Vagina (tissue), 2 donors: ENCODE measurements at places on chromosomes 4 and X.

DNA sequence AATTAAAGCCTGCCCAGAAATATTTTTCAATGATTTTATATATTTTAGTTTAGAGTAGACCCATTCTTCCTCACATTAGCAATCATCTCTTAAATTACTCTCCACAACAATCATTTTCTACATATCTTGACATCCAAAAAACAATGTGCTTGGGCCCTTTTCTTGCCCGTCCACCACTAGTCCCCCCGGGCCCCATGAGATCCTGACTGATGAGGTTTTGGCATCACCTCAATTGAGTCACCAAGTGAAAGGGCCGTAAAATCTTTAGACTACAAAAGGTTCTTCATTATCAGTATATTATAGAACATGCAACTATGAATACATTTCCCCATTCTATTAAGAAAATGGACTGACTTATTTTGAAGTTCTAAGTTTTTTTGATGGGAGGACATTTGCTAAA is 4.0 kb upstream of the CDKL2 start:
- H3K27ac ChIP-seq = no peak overlapping the region
- no peaks in the 10 kb centered on the region for H3K4me1 ChIP-seq
- no peaks in the 10 kb centered on the region for H3K27me3 ChIP-seq
- no peaks in the 10 kb centered on the region for H3K36me3 ChIP-seq
- no peak for DNase-seq

DNA sequence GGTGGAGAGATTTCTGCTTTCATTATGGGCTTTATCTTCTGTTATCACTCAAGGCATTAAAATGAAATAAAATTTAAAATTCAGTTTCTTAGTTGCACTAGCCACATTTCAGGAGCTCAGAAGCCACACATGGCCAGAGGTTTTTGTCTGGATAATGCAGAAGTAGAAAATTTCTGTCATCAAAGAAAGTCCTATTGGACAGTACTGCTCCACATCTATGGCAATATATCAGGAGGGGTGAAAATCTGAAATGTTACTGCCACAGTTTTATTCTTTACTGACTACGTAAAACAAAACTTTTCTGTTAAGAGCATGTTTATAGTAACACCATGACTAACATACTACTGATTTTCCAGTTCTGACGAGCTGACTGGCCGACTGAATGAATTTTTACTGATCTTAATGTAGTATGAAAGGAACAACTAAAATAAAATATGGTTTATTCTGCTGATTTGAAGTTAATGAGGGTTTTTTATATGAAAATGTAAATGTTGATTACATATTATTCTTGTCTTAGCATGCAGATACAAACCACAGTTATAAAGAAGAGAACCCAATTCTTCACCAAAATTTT is 264.0 kb upstream of the HAND2 start:
- no peak overlapping the region for H3K27ac ChIP-seq
- no peaks in the 10 kb centered on the region for H3K36me3 ChIP-seq
- no peaks in the 10 kb centered on the region for H3K4me1 ChIP-seq
- H3K4me3 ChIP-seq = no peak overlapping the region

GRCh38 chrX:148628621-148629020 is 128.2 kb downstream of the AFF2 start:
- no peaks in the 10 kb centered on the region for H3K4me1 ChIP-seq
- no peaks in the 10 kb centered on the region for H3K27me3 ChIP-seq
- no peak for DNase-seq
- H3K27ac ChIP-seq = no peak overlapping the region
- H3K4me3 ChIP-seq = no peak overlapping the region

DNA sequence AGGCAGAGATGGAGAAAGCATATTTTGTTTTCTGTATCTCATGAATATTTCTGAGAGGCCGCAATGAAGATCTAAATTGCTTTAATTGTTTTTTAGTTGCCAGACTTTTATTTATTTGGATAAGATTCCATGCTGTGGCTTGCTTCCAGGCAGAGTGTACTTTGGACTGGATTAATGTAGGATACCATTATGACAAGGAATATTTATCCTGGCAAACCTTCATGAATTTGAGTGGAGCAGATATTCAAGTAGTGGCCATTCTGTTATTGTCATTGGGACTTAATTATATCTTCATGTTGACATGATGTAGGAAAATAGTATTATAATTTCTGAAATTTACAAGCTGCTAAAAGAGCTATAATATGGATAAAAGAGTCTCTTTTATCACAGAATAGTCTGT is 182.9 kb downstream of the C4orf33 start:
- no peaks in the 10 kb centered on the region for H3K27me3 ChIP-seq
- H3K4me3 ChIP-seq = no peak overlapping the region
- no peak for DNase-seq
- H3K4me1 ChIP-seq = no peaks in the 10 kb centered on the region

DNA sequence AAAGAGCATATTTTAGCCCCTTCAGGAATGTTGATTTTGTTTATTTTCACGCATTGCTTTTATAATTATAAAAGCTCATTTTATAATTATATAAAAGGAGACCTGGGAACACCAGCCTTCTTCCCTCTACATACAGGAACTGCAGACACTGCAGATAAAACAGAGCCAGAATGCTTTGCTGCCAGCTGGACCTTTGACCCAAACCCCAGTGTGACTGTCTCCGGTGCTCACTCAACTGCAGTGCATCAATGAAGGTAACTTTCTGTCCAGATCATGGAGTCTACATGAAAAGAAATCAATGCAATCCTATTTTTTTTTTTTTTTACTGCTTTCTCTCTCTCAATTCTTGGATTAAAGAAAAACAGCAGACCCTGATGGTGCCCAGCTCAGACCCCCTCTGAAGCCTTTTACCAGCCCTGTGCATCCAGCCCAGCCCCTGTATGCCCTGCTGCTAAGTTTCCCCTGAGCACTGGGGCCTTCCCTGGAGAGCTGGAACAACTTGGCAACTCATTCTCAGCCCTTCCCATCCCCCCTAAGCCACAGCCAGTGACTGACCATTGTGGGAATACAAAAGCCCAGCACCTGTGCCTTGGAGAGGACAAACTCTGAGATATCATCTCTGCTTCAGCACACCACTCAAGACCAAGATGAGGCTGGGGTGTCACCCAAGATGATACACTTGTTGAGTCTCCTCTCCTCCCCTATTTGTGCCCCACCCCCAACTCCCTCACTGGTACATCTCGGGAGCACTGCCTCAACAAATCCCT is 182.1 kb downstream of the EVC2 start:
- no peak for DNase-seq
- H3K27me3 ChIP-seq = no peaks in the 10 kb centered on the region
- H3K4me3 ChIP-seq = no peak overlapping the region
- peaks cover 7% of the 10 kb centered on the region for H3K4me1 ChIP-seq
